ENCODE measurements at places on chromosomes 1 and 21.

DNA sequence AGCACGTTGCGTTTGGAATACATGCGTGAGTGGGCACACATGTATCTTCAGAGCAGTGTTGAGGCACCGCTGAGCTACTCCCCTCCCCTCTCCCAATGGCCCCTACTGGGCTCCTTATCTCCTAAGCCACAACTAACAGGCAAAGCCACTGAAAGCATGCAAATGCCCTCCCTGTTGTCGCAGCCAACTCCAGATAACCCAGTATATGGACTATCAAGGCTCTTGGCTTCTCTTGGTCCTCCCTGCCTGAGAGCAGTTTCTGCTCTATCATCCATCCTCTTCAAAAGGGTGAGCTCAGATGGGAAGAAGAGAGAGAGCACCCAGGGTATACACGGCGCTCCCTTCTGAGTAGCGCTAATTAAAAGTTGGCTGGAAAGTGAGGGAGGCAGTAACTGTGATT is 58.5 kb upstream of the CNTN2 start:
- DNase-seq: no peak

DNA sequence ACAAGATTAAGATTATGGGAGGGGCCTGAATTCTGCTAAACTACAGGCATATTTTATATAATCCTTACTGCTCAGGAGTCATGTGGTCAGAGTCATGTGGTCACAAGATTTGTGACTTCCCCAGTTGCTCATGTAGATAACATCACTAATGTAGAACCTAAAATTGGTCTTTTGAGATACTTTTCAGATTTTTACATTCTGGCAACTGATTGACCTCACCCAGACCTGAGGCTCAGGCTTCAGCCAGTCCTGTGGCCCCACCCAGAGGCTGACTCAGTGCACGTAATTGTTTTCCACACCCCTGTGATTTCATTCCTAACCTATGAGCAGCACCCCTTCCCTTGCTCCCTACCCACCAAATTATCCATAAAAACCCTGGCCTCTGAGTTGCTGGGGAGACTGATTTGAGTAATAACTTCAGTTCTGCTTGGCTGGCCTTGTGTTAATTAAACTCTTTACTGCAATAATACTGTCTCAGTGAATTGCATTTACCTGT is 41.7 kb upstream of the ZNF326 start:
- no peak for DNase-seq

DNA sequence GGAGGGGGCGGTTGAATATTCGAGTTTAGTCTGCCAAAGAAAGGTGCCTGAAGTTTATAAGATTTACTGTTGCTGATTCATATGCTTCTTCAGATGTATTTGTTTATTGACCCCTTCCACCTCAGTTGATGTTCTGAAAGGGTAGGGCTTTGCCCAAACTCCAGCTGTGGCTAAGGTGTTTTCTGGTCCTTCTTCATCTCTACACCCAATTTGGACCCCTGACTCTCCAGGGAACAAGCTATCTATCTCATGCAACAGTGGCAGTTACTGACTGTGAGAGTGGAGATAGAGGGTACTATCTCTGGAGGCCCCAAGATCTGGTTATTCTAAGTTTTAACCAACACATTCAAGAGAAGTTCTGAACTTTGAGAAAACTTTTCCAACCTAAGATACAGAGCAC is 12.6 kb upstream of the ALG14 start:
- DNase-seq: no peak

DNA sequence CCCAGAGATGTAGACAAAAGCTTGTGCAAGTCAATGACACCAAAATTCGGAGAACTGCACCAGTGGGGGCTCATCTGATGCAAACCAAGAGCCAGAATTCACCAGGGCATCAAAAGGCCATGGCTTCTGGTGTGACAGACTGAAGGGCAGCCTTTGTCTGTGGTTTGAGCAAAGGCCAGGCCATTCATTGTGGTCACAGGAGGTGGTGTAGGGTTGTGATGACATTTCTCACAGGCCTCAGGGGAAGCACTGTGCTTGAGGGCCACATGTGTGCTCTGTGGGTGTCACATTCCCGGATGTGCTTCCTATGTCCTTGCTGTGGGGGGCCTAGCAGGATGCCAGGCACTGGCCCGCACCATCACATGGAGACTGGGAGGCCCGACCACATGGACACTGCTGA is 22.5 kb upstream of the KCNE1 start:
- DNase-seq: no peak

- no peak for DNase-seq
Measured at GRCh38 chr1:216841165-216841564, 117.9 kb upstream of the ESRRG start.

DNA sequence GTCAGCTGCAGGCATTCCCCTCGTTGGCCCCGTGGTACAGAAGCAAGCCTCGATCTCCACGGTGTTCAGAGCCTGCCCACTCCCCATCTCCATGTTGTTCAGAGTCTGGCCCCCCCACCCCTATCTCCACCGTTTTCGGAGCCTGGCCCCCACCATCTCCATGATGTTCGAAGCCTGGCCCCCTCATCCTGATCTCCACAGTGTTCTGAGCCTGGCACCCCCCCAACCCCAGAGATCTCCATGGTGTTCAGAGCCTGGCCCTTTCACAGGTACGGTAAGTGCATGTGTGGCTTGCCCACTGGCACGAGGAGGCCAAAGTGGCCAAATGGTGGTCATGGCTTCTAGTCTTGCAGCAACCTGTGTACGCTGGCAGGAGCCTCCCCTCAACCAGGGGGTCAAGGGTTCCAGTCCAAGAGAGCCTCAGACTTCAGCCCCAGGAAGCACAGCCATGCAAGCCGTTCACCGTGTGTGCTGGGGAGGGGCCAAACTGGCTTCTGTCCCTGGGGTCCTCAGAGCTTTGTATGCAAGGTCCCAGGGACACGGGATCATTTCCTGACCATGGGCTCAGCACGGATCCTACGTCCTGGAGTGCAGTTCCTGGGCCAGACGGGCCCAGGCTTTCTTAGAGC is 13.3 kb upstream of the PCBP3 start:
- no peak for DNase-seq

- no peak for DNase-seq
Measured at GRCh38 chr1:67484492-67484891, 54.3 kb upstream of the SERBP1 start.

- DNase-seq: no peak
Measured at GRCh38 chr1:84069236-84069845, 70.4 kb upstream of the TTLL7 start.

DNA sequence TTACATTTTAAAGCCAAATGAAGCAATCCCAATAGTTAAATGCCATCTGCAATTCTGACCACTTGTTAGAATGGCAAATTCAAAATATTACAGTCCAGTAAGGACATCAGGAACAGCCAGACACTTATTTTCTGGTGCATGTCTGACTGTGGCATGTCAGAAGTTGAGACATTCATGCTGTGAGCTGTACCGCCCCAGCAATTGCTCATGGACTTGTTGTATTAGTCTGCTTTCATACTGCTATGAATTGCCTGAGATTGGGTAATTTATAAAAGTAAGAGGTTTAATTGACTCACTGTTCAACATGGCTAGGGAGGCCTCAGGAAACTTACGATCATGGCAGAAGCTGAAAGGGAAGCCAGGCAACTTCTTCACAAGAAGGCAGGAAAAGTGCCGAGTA is 19.1 kb downstream of the DDAH1 start:
- DNase-seq: no peak

- no peak for DNase-seq
Measured at GRCh38 chr1:36729716-36730510, 247.2 kb upstream of the CSF3R start.

- DNase-seq: no peak
Measured at GRCh38 chr1:26923711-26924110, 2.2 kb downstream of the NUDC start.

- no peak for DNase-seq
Measured at GRCh38 chr1:9010781-9011323, 15.4 kb downstream of the SLC2A7 start.

DNA sequence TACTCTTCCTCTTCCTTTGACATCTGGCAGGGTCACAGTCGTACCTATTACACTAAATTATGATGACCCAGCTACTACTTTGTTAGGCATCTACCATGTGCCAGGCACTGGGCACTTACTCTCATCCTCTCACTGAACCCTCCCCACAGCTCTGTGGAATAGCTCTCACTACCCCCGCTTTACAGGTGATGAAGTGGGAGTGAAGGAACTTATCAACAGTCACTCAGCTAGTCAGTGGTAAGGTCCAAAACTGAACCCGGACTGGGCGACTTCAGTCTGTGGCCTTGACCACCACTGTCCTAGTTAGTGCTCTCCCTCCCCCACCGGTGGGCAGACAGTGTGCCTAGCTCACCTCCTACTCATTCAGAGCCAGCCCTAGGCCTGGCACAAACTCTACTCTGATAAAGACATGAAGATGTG is 12.3 kb downstream of the ADGRB2 start:
- no peak for DNase-seq

- DNase-seq: no peak
Measured at GRCh38 chr21:37631319-37632117, 264.9 kb downstream of the DYRK1A start.

DNA sequence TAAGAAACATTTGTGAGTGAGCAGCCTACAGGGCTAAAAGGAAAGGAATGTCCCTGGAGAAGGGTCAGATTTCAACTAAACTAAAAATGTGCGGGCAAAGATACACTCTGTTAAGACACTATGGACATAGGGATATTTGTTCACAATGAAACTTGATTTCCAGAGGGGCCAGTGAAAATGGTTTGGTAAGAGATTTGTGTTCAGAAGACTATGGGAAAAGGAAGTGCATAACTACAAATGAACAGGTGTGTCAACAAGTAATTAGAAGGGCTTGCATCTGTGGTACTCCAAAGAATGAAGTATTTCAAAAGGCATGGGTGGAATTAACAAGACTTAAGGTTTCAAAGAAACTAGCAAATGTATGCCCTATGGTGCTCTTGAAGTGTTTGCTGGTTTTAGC is 60.4 kb downstream of the NME7 start:
- no peak for DNase-seq

DNA sequence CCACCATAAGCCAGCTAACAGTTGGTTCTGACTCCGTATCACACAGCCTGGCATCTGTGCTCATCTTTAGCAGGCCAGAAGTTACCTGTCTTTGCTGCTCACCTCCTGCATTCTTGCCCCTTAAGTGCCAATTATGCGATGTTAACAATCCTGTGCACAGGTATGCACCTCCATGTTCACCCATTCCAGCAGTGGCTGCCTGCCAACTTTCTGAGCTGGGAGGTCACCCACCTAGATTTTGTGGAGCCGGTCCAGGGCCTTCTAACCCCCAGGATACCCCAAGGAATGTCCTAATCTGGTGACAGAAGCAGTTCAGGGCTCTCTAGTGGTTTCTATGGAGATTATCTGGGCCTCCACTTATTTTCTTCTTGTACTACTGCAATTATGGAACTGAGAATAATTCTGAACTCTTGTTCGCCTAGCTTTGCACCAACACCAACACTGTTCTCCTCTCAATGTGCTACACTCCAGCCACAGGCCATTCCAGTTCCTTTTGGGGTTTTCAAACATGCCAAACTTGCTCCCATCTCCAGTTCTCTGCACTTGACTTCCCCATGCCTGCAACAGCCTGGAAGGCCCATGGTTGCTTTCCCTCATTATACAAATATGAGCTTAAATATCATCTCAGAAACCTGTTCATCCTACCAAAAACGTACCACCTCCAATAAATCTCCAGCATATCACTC is 9.0 kb downstream of the BCAR3 start:
- no peak for DNase-seq

DNA sequence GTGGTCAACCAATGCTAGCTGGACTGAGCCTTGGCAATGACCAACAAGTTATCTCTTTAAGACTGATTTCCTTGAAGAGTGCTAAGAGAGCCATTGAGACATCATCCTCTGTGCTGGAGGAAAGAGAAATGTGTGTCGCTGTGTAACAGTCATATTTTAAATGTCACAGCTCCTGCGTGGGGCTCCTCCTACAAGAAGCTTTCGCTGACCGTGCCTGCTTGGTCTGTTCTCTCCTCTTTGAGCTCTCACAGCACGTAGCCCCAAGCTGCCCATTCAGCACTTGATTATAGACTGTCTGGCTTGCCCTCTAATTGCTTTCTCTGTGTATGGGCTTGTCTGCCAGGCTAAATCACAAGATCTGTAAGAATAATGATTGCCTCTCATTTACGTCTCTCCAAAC is 221.3 kb downstream of the FOXD2 start:
- DNase-seq: no peak

GRCh38 chr1:157652859-157653493 is 47.6 kb downstream of the FCRL3 start:
- DNase-seq: no peak

GRCh38 chr1:10459184-10459583 is 9.4 kb downstream of the CORT start:
- DNase-seq: no peak

GRCh38 chr21:43306911-43307676 is 119.8 kb downstream of the SIK1 start:
- no peak for DNase-seq

DNA sequence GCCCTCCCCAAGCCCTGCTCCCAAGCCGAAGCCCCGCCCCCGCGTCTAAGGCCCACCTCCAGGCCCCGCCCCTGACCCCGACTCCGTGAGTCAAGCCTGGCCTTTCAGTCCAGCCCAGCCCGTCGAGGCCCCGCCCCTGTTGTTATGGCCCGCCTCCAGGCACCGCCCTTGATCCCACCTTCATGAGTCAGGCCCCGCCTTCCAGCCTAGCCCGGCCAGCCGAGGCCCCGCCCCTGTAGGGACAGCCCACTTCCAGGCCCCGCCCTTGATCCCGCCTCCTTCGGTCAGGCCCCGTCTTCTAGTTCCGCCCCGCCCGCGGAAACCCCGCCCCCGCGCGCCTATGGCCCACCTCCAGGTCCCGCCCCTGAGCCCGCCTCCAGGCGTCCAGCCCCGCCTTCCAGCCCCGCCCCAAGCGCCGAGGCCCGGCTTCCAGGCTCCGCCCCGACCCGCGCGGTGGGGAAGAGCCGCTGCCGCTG is 247 bp upstream of the DOP1B start:
- DNase-seq: peak; percentile 97

DNA sequence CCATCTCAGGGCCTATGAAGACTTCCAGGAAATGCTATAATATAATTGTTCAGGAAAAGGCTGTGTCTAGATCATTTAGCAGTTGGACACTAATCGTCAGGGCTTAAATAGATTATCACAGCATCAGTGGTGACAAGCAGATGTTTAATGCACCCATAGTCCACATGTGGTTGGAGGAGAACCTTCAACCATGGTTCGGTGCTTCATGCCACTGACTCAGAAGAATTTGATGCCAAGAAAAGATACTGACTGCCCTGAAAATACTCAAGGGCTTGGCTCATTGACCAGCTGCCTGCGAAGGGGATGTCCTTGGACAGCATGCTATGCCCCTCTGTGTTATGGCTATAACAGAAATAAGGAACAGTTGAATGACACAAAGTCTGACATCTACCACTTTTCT is 175.7 kb downstream of the HHIPL2 start:
- DNase-seq: no peak

DNA sequence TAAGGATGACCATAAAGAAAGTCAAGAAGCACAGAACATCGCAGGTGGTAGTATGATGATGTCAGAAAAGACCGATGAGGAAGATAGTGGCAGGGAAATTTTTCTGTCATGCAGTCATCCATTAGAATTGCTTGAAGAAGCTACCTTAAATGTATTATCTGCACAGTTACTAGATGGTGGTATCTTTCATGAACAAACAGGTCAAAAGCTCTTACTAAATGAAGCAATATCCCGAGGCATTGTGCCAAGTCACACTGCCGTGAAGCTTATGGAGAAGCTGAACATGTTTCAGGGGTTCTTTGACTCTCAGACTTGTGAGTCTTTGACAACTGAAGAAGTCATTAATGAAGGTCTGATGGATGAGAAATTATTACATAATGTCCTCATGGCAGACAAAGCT is 128.8 kb downstream of the MACF1 start:
- DNase-seq: no peak

- DNase-seq: no peak
Measured at GRCh38 chr1:241605146-241605805, 34.9 kb downstream of the CHML start.
